ENCODE measurements at places on chromosomes 12 and 14.
A peak's percentile ranks its signal among the peaks of the same experiment; 100 is the strongest.

GRCh38 chr12:130240831-130241590 lies 78.7 kb downstream of the FZD10 start:
- DNase-seq, result no peak

DNA sequence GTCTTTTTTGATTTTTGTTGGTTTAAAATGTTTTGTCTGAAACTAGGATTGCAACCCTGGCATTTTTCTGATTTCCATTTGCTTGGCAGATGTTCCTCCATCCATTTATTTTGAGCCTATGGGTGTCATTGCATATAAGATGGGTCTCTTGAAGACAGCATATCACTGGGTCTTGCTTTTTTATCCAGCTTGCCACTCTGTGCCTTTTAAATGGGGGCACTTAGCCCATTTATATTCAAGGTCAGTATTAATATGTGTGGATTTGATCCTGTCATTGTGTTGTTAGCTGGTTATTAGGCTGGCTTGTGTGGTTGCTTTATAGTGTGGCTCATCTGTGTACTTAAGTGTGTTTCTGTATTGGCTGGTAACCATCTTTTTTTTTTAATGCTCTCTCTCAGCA lies 139.6 kb downstream of the CEP83 start:
- no peak for DNase-seq

DNA sequence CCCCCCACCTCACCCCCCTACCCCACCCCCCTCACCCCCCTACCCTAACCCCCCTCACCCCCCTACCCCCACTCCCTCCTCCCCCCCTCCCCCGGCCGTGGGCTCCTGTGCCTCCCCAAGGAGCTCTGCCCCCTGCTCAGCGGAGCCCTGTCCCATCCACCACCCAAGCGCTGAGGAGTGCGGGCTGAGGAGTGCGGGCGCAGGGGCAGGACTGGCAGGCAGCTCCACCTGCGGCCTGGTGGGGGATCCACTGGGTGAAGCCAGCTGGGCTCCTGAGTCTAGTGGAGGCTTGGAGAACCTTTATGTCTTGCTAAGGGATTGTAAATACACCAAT lies 2.3 kb upstream of the JPH4 start:
- no peak for DNase-seq

DNA sequence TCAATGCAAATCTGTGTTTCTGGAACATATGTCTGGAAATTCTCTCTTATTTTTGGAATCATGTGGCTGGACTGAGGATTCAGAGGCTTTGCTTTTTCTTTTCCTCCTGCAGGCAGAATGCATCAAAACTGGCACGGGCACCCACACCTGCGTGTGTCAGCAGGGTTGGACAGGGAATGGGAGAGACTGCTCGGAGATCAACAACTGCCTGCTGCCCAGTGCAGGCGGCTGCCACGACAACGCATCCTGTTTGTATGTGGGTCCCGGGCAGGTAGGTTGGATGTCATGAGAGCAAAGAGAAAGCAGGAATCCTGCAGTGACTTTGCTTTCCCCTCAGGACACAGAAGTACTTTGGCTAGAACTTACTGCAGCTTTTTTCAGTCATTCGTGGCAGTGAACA lies 90.3 kb downstream of the STAB2 start:
- DNase-seq, result no peak

GRCh38 chr12:14828892-14829291 lies 14.4 kb downstream of the ART4 start:
- no peak for DNase-seq

GRCh38 chr12:51721282-51721940 lies 127.1 kb downstream of the FIGNL2 start:
- no peak for DNase-seq

DNA sequence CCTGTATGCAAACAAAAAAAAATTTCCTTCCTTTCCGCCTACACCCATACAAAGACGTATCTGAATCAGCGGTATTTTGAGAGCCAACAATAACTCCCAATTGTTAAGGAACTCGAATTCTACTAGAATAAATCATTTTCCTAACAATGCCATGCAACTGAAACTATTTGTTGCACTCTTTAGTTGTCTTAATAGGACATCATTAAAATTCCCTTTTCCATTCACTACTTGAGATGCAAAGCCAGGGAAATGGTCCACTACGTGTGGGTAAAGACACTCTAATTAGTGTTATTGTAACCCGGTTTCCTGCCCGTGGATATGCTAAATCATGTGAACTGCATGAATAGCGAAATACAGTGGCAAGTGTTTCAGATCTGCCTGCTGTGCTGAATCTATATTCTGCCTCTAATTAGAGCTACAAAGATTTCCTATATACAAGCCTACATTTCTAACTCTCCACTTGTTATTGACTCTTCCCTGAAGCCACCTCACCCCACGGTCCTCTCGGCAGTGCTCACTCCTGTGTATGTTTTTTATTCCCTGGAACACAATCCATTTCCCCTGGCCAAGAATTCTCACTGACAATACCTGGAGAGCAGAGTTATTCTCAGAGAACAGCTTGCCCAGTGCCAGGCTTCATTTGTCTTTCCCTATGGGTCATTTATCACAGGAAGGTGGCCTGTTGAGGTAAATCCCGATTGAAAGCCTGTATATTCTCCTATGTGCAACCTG lies 168.3 kb downstream of the PAWR start:
- DNase-seq, result no peak

- DNase-seq, result no peak
Measured at GRCh38 chr14:38663382-38663781, 407.5 kb upstream of the CLEC14A start.

- no peak for DNase-seq
Measured at GRCh38 chr12:19410629-19411185, 28.6 kb upstream of the AEBP2 start.

- DNase-seq, result peak; percentile 78
Measured at GRCh38 chr12:114684098-114684869, at the start of gene TBX3. TSS of gene TBX3 (minus strand) at chr12:114684175. CDS start at chr12:114683200, 975 bp downstream.

GRCh38 chr12:108235197-108235984 lies 103.7 kb downstream of the CMKLR1 start:
- no peak for DNase-seq

DNA sequence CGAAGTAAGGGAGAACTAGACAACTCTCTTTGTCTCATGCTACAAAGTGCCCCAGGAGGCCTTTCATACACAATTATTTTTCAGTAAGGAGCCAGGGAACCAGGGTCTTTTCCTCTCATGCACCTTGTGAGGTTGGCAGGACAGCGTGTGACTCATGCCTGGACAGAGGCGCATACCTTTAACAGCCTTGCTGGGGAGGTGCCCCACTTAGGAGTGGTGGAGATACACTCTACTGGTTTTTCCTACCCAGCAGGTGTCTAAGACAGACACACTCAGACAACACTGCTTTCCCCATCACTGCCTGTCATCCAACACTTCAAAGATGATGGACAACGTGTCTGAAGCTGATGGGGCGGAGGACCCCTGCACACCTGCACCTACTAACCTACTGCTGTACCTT lies 49.1 kb downstream of the B4GALNT3 start:
- DNase-seq, result no peak

DNA sequence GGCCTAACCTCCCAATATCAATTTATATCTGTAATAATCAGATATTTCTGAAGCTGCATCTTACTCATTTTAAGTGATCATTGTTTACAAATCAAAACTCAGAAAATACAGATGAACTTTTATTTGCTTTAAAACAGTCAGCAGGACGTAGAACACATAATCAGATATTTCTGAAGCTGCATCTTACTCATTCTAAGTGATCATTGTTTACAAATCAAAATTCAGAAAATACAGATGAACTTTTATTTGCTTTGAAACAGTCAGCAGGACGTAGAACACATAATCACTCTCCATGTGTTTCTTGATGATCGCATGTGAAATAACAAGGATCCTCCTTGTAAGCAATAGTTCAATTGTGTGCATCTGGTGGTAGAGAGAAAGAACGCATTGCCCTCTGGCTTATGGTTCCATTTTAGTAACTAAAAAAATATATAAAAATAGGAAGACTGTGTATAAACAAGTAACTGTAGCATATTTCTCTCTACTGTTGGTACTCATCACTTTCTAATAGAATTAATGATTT lies 15.0 kb upstream of the TMTC2 start:
- DNase-seq, result no peak

DNA sequence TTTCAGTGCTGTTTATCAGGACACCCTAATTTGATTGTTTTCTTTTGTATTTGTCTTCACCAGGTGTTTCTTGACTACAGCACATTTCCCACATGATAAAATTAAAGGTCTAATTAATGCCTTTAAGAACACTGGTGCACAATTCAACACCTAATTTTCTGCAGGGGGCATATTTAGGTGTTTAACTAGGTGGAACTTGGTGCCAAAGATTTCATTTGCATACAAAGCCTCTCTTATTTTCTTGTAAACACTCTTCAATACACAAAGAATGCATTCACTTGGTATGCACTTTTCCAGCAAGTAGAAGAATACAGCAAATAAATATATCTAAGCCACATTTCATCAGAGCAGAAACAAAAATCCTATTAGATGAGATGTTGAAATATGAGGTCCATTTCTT lies 646.2 kb upstream of the FOXG1 start:
- no peak for DNase-seq

DNA sequence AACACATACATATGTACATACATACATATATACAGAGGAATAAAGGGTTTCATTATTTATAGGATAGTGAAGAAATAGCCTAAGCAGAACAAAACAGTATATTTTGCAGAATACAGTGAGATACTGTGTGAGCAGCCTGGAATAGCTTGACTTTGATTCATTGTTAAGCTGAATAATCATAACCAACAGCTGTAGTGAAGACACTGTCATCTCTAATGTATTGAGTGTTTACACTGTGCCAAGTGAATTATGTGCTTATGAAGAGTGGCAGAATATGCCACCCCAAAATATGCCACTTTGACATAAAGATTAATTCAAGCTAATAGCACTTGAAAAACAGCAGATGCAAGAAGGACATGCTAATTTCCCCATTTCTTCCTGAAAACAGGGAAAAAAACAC lies 48.2 kb upstream of the LRFN5 start:
- no peak for DNase-seq

DNA sequence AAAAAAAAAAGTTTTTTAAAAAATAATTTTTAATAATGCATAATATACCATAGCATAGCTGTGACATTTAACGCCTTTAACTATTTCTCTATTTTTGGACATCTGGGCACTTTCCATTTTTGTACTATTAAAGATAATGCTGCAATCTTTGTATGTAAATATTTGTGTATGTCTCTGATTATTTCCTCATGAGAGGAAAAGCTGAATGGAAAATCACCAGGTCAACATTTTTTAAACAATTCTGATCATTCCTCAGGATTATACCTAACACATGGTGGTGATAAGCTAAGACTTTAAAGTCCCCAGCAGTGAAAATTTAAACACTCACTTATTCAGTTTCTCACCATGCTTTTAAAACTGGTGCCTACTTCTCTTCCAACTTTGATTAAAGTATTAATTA lies 31.3 kb upstream of the NR1H4 start:
- DNase-seq, result no peak

- no peak for DNase-seq
Measured at GRCh38 chr14:28059254-28059653, 707.3 kb upstream of the FOXG1 start.

GRCh38 chr14:100317389-100317788 lies 5.8 kb upstream of the SLC25A47 start:
- DNase-seq, result no peak

DNA sequence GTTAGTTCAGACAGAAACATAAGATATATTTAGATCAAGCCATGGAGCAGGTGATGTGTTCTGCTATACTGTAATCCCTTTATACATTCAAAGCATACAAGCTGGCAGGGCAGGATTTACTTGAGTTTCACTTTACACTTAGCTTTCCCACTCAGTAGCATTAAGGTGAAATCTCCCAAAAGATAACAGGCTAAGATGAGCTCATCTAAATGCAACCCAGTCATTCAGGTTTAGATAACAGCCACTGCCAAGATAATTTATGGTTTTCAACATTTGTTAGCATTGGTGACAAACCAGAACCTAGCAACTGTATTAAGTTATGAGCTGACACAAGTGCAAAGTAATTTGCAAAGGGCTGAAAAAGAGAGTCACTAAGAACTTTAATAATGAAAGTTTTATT lies 925.1 kb upstream of the ATXN7L3B start:
- DNase-seq, result no peak

DNA sequence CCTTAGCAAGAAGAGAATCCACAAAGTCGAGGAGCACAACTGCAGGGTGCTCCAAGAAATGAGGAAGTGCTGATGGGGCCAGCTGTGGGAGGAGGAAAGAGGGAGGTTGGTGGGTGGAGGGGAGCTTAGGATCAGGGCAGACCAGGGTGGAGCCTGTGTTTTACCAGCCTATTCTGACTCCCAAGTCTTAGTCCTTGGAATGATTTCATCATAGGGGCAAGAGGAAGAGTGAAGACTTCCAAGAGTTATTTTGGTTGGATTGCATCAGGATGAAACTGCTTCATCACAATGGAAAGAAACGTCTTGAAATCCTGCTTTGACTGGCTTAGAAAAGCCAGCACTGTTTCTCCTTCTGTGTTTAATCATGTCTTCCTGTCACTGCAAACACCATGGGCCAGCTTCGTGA lies 194.0 kb downstream of the DPF3 start:
- DNase-seq, result no peak

DNA sequence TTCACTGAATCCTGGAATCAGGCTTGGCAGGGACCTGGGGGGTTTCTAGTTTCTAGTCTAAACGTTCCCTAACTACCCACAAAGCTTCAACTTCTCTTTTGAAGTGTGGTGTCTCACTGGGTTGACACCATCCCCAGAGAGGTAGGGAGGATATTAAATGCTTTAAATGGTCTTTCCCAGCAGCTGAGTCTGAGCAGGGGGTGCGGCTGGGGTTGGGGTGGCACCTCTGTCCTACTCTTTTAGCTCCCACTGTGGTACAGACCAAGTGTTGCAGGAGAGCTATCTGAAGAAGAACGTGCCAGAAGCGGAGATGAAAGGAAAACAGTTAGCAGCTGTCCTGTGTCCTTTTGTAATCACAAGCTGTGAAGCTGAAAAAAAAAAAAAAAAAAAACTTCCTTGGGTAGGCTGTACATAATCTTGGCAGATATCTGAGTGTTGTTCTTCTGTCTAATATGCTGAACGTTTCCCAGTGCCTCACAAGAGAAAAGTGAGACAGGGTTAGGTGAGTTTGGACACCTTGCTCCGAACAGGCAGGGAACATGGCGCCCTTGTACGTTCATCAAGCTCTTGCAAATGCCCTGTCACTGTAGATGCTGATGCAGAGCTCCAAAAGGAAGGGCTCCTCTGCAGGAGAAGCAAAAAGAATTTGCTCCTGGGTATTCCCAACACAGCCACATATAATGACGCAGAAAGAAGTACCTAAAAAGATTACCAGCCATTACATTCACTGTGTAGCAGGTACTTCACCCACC lies 447.2 kb downstream of the APAF1 start:
- no peak for DNase-seq

GRCh38 chr12:29204521-29204920 lies 55.4 kb downstream of the FAR2 start:
- DNase-seq, result no peak

DNA sequence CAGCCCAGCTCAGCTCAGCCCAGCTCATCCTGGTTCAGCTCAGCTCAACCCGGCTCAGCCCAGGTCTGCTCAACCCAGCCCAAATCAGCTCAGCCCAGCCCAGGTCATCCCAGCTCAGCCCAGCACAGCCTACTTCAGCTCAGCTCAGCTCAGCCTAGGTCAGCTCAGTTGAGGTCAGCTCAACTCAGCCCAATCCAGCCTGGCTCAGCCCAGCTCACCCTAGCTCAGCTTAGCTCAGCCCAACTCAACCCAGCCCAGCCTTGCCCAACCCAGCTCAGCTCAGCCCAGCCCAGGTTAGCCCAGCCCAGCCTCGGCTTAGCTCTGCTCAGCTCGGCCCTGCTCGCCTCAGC lies 332.3 kb downstream of the TMEM121 start:
- DNase-seq, result no peak
